ENCODE measurements at places on chromosomes 2 and 18.

DNA sequence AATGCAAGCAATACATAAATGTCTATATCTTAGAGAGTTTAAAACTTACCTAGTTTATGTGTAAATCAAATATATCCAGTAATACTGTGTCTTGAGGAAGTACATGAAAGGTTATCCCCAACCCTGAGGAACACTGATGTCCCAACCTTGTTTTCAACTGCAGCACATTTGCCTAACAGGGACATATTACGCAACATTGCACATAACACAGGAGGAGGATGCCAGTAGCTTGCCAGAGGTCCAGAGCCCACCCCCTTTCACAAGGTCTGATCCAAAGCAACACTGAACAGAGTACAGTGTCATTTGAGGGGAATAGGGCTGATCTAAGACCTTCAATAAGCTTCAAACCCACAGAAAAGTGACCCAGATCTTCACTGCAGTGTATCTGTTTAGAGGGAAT is 678.5 kb downstream of the ARHGAP15 start:
- DNase-seq: no peak

DNA sequence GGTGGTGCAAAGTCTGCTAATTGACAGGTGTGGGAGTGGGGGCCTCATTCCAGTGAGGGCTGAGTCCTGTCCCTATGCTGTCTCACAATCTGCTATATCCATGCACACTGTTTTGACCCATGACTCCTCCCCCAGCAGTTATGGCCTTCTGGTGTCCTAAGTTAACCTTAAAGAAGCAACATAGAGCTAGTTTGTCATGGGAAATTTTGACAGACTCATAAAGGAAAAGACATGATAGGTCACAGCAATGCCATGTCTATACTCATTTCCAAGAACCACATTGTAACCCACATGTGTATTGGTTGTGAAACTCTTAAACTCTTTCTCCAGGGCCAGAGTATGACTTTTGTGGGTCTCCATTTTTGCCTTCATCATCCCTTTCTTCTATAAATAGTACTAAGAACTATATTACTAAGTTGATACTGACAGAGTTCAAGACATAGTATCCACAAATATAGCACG is 78.2 kb upstream of the SLC1A4 start:
- no peak for DNase-seq

DNA sequence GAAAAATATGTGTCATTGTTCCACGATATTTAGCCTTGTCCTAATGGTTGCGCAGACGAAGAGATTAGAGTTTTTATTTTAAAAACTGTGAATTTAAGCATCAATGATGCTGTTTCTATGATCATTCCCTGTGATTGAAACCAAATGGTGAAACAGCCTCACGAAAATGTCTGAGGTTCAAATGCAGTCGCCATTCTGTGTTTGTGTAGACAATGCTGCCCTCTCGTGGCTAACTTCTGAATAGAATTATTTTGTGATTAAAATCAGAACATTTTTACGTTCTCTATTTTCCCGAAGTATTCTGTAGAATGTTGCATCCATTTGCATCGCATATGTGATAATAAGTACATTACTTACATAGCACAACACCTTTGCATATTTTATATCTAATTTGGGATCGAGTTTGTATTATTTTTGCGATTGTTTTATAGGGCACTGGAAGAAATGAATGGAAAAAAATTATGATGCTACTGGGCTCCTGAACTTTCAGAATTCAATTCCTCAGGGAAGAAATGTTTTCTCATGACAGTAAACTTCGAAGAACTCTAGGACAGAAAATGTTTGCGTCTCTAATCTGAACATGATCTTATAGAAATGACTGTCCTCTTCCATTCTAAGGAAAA is 54.8 kb upstream of the CREB1 start:
- no peak for DNase-seq

DNA sequence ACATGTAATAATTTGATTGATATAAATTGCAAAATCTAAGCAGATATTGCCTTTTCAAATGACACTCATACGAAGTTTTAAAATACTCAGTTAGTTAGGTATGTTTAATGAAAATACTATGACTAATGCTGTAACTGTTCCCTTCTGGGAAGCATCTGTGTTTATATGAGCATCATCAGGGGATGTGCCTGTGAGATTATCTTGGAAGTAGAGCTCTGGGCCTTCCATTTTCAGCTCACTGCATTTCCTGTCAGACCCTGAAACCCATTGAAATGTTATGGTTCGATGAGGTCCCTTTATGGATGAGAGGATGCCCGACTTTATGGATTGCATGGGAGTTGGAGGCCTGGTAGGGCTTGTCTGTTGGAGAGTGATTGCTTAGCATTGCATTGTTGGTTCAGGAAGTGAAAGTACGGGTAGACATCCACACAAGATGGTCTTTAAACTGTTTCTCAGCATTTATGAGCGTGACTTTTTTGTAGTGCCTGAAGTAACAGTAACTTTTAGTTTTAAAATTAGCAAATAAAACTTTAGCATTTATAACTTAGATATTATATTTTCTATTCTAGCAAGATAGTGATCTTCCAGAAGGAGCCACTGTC is 28.7 kb downstream of the ELP2 start:
- peak; percentile 55 for DNase-seq

- no peak for DNase-seq
These were observed 117.8 kb downstream of the TTC32 start for GRCh38 chr2:19783935-19784334.

DNA sequence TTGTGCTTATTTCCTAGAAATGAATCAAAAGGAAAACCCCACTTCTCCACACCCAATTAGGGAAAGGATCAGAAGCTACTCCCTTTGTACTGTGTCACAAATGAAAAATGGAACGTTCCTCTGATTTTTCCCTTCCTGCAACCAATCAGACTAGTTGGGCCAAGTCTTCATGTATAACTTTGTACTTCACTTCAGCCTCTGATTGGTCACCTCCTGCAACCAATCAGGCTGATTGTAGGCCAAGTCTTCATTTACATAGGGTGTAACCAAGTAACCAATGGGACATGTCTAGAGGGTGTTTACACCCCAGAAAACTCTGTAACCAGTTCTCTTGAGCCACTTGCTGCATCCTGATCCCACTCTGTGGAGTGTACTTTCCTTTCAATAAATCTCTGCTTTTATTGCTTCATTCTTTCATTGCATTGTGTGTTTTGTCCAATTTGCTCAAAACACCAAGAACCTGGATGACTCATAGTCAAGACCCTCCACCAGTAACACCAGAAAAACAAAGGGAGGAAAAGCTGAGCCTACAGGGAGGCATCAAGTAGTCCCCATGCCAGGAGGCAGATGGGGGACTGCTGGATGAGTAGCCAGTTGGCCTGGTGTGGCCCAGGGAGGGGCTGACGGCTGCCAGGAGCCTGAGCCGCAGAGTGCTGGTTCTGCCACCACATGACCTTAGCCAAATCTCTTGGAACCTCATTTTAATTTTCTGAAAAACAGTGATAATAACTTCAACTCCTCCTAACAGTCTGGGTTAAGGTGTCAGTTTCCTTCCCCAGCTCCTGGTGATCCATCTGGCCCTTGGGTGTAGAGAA is 46.1 kb downstream of the SOWAHC start:
- no peak for DNase-seq

GRCh38 chr18:41353777-41354528 is 601.1 kb upstream of the PIK3C3 start:
- no peak for DNase-seq

GRCh38 chr2:237913193-237913917 is 53.5 kb upstream of the UBE2F start:
- DNase-seq: no peak

GRCh38 chr2:106137731-106138521 is 56.2 kb downstream of the UXS1 start:
- no peak for DNase-seq

DNA sequence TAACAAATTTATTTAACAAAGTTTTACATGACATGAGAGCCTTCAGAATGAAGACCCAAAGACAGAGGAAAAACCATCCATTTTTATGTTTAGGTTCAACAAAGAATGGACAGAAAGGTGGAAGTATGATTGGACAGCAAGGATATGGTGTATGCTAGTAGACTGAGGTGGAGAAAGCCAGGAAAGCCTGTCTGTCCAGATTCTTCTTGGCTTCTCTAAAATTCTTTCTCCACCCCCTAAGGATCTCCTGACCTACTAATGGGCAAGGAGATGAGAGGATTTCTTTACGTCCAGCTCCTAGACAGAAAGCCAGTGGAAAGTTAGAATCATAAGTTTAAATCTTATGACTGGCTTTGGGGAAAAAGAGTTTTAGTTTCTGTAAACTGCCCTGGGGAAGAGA is 3.0 kb downstream of the ATIC start:
- DNase-seq: no peak

GRCh38 chr2:120330946-120331822 is 14.8 kb upstream of the INHBB start:
- no peak for DNase-seq

GRCh38 chr18:54647176-54647575 is 56.1 kb downstream of the DYNAP start:
- no peak for DNase-seq

GRCh38 chr2:20132990-20133535 is 81.6 kb upstream of the LAPTM4A start:
- no peak for DNase-seq

DNA sequence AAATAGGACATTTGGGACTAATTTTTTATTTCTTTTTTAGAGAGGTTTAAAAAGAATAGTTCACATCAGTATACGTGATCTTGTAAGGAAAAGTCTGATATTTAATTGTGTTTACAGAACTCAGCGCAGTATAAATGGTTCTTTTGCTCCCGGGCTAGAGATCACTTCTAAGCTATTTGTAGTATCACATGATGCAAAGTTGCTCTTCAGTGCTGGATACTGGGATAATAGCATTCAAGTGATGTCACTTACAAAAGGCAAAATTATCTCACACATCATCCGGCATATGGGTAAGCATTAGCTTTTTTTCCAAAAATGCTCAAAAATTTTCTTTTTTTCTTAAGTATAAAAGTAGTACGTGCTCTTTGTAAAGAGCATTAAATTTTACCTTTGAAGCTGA is 37.4 kb upstream of the CYP20A1 start:
- DNase-seq: no peak

- DNase-seq: no peak
These were observed 638 bp downstream of the ST6GAL2 start for GRCh38 chr2:106885329-106885728.

DNA sequence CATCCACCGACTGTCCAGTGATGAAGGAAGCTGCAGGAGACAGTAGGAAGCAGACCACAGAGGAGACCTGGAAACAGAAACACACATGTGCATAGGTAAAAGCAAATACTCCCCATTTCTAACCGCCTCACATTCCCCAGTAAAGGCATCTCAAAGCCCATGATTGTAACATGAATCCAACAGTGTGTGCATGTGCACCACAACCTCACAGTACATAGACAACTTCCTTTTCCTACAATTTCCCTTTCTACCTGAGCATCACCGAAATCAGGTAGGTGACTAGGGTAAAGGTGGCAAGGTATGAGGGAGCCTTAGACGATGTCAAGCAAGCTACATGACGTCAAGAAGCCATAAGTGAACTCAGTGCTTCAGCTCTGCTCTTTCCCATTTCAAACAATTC is 30.6 kb upstream of the MREG start:
- no peak for DNase-seq

DNA sequence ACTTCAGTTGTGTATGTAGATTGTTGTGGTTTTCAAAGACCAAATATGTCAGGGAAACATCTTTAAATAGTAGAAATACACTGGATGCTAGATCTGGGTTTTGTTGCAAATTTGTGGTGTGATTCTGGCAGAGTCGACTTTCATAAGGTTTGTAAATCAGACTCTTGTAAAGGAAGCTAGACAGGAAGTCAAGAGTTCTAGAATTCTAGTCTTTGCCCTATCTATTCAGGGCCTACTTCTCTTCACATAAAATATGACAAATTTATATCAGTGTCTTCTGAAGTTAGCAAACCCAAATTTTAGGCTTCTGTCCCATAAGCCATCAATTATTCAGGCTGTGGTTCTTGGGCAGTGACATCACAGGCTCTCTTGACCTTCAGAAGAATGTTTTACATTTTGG is 1579.2 kb upstream of the PIK3C3 start:
- DNase-seq: no peak

DNA sequence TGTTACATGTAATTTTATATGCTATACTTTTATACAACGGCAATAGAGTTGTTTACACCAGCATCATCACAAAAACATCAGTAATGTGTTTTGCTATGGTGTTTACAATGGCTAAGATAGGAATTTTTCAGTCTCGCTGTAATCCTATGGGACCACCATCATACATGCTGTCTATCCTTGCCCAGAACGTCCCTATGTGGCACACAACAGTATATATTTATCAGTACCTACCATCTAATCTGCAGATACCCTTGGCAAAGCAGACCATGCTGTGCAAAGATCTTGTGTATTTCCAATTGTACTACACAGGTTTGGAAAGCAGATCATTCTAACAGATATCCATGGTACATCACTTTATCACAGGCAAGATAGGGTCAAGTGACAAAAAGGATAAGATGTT is 15.3 kb downstream of the RPL31 start:
- DNase-seq: no peak

DNA sequence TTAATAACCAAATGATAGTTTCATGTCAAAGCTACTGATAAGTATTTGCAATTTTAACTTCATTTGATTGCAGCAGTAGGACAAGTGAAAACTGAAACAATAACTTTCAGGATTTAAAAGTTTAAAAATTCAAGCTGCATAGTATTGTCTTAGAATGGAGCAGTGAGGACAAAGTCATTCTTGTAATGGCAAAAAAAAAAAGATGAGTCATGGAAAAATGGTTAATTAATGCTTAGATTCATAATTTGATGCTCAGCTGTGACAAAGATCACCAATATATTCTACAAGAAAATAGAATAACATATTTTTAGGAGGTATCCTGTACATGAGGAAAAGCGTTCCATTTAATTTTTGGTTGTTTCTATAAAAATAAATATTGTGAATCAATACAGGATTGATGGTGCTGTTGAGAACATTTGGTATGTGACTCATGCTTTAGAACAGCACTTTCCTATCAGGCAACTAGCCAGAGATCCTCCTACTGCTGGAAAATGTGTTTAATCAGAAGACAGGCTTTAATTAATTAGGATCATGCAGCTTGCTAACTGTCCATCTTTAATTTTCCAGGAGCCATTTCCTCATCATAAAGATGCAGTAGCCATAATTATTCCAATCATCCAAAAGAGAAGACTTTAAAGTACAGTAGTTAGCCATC is 239.0 kb upstream of the MMADHC start:
- no peak for DNase-seq

DNA sequence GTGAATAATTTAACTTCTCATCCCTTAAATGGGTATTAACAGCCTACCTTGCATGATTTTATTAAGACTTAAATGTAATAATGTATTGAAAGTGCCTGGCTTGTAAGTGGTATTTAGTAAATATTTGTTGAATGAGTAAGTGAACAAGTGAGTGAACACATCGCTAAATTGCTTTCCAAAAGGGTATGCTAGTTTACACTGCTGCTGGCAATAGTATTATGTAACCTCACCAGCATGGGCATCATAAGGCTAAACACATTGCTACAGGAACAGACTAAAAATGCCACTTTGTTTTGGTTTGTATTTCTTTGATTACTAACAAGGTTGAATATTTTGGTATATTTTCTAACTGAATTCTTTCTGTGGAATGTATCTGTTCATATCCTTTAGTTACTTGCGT is 9.8 kb downstream of the WDR43 start:
- no peak for DNase-seq
